ENCODE measurements at places on chromosomes 3 and 15. TPM values are rescaled to one million over a fixed set of nuclear protein-coding genes. Genes with fewer than 3 reads are reported as not detected.

DNA sequence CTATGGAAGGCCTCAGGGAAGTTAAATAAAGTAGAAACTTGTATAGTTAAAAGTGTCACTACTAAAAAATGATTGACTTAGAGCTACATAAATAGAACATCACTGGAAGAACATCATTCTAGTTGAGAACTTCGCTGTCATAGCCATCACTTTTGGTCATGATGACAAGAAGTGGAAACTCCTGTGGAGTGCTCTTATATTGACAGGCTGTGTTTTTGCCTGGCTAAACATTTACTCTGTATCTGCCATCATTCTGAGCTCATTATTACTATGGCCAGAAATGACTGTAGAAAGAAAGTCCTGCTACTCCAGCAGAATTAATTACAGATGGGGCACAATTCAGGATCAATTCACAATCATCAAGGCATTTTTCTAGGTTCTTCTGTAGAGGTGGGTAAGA, 165.1 kb upstream of the GOLIM4 start:
- no peak for DNase-seq

The KBTBD13 gene
- polyA plus RNA-seq = 1.6 TPM

DNA sequence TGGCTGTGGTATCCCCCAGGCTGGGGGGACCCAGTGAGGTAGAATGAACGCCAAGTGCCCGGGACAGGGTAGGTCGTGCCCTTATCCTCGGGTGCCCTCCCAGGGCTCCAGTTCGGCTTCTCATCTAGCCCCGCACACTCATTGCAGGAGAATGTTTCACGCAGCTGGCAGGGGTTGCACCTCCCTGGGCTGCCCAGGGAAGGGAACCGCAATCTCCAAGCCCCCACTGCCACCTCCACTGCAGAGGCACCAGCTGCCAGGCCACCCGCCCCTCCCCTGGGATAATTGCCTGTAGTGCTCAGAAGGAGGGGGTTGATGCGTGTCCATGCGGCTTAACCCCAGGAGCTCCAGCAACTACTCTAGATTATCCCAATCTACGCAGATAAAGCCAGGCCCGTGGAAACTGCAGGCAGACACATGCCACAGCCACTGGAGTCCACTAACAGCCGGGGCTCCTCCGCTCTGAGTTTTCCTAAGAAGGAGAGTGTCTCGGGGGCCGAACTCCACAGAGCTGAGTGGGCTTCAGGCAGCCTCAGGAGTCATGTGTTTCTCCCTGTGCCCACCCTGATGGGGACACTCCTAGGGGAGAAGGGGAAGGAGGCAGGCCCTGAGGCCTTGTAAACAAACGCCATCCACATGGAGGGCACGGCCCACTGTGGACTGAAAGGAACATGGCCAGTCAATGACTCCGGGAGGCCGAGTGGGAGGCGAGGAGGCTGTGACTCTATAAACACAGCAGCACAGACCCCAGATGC, 137.2 kb upstream of the IQSEC1 start:
- DNase-seq = no peak

The ZNF639 gene
- 49.5 TPM for polyA plus RNA-seq

The TICRR gene
- 4.5 TPM for polyA plus RNA-seq

The FURIN gene
- polyA plus RNA-seq = 36.1 TPM

DNA sequence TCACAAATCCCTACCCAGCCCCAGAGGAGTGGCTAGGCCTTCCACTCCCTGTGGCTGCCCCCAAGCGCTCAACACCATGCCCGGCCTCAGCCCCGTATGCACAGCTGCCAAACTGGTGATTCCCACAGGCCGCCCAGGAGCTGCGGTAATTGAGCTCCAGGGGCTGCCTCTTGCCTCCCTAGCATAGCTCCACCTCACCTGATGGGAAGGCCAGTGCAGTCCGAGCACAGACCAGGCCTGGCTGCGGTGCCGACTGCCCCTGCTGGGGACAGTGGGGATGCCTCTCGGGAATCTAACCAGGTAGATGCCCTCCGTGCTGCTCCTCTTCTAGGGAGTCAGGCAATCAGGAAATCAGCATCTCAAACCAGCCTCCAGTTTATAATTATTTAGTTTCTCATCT, 25.9 kb downstream of the SCN5A start:
- DNase-seq = no peak

GRCh38 chr3:111051354-111051753, 20.3 kb upstream of the NECTIN3 start:
- no peak for DNase-seq

The HEG1 gene
- polyA plus RNA-seq = 34.9 TPM

DNA sequence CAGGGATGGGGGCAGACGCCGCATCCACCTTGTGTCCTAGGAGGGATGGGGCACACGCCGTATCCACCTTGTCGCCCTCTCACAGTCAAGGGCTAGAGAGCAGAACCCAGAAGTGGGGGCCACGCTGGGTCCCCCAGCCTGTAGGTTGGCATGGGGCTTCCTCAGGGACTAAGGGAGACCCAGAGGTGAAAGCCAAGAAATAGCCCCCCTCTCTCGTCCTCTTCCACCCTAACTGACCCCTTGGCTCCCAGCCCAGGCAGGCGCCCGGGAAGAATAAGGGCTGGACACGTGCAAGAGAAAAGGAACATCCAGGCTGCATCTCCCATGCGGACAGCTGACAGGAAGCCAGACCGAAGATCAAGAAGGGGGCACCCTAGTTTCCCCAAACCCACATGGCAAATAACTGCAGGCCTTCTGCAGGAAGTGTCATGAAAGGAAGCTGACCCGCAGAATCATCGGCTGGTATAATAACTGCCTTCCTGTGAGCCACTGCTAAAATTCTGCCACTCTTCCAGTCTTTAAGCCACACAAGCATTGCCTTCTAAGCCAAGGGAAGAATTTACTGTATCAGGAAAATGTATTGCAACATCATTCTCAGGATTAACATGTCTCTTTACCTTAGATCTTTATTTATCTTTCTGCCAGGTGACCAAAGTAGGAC, 38.5 kb upstream of the TFRC start:
- DNase-seq = peak; percentile 24
